IMR-90 (cell line): ENCODE measurements at places on chromosomes 4 and X. TPM values are rescaled to one million over a fixed set of nuclear protein-coding genes. Genes with fewer than 3 reads are reported as not detected.

Gene RBM46
- total RNA-seq: not detected in 2 replicates

Gene SMIM14
- 15.6 and 30.8 TPM in 2 replicates for total RNA-seq

Gene GUCY1B1
- 2.8 and 2.9 TPM in 2 replicates for total RNA-seq

Gene RNF212
- total RNA-seq: under 0.01 TPM in 2 replicates

Gene ADH4
- not detected in 2 replicates for total RNA-seq

Gene ATP1B4
- total RNA-seq: not detected in 2 replicates

Gene COQ2
- 7.3 and 8.9 TPM in 2 replicates for total RNA-seq

Gene MAGEA2
- total RNA-seq: not detected in 2 replicates

Gene LDB2
- 92.8 and 116 TPM in 2 replicates for total RNA-seq
